ENCODE measurements at places on chromosomes 7 and 10.

DNA sequence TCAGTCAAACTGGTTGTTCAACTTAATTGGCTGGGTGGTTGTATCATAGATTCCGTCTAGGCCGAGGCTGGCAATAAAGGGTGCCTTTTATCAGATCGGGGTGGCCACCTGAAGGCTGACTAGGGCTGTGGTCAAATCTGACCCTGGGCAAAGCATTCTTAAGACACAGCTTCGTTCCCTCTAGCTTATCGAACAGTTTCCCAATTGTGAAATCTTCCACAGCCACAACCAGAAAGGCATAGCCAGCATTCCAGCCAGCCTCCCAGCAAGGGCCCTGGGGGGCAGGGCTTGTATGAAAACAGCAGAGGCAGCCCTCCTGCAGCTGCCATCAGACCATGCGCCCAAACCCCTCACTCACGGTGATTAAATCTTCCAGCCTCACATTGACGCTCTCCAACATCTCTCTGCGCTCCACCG is 42.5 kb upstream of the TMEM213 start:
- H3K27ac ChIP-seq, result no peak overlapping the region
- no peaks in the 10 kb centered on the region for H3K36me3 ChIP-seq
- no peak for DNase-seq
- no peaks in the 10 kb centered on the region for H3K4me1 ChIP-seq

DNA sequence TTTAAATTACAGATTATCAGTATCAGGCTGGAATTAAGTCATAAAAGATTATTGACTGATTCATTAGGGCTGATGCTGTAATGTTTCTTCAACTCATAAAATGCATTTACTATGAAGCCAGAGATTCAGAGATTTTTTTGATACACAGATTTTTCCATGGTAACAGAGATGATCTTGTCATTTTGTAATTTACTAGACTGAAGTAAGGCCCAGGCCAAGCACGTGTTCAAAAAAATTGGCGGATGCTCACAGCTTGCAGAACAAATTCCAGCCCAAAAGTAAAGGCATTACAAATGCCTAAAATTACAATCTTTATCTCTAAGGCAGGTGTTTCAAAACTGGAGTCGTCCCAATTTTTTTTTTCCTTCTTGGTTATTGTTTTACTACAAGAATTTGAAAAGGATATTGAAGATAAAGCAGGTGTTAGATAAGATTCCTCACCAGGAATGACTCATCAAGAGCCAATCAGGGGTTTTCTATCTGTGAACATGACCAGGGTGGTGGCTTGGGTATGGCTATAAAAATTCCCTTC is 78.4 kb upstream of the MEOX2 start:
- H3K36me3 ChIP-seq, result no peaks in the 10 kb centered on the region
- H3K4me1 ChIP-seq, result no peaks in the 10 kb centered on the region
- no peak for DNase-seq
- H3K27ac ChIP-seq, result no peak overlapping the region
- no peak overlapping the region for H3K4me3 ChIP-seq
- H3K27me3 ChIP-seq, result no peaks in the 10 kb centered on the region

GRCh38 chr7:104940023-104940710 is 73.8 kb upstream of the KMT2E start:
- DNase-seq, result no peak
- no peaks in the 10 kb centered on the region for H3K27me3 ChIP-seq
- H3K4me1 ChIP-seq, result no peaks in the 10 kb centered on the region
- no peak overlapping the region for H3K4me3 ChIP-seq

- no peak overlapping the region for H3K27ac ChIP-seq
- no peak overlapping the region for H3K4me3 ChIP-seq
- H3K27me3 ChIP-seq, result no peaks in the 10 kb centered on the region
- H3K36me3 ChIP-seq, result no peaks in the 10 kb centered on the region
- no peaks in the 10 kb centered on the region for H3K4me1 ChIP-seq
Measured at GRCh38 chr7:50369143-50370026, 64.9 kb downstream of the IKZF1 start.

- peak overlapping the region; percentile 97 for H3K4me3 ChIP-seq
- DNase-seq, result peak; percentile 74
- no peaks in the 10 kb centered on the region for H3K27me3 ChIP-seq
- H3K27ac ChIP-seq, result peak overlapping the region; percentile 98
- H3K36me3 ChIP-seq, result peaks cover 3% of the 10 kb centered on the region
Measured at GRCh38 chr10:30434273-30435072, 489 bp downstream of the MAP3K8 start.

DNA sequence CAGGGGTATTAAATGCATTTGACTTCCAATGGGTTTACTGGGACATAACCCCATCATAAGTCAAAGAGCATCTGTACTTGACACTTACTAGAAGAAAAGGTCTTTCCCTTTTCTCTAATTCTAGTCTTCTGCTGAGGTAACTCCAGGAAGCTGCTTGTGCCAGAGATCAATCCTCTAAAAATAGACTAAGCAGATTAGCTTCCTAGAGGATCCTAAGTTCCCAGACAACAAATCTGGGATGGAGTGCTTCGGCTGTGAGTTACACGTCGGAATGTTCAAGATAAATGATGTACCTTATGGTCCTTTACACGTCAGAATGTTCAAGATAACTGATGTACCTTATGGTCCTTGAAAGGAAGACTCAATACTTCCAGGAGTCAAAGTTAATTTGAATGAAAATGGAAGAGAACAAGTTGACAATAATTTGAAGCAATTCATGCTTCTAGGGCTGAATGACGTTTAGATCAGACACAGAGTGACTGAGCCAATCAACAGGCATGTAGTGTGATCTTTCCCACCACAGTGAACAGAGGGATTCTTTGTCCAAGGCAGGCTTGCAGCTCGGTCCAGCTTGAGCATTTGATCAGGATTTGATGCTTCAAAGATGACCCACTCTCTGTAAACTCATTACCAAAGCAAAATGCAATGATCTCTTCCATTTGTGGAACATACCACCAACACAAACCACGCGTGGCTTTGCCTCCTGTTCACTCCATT is 63.8 kb downstream of the SLC37A3 start:
- H3K4me3 ChIP-seq, result no peak overlapping the region
- peaks cover 13% of the 10 kb centered on the region for H3K36me3 ChIP-seq
- H3K27ac ChIP-seq, result no peak overlapping the region
- no peaks in the 10 kb centered on the region for H3K4me1 ChIP-seq
- H3K27me3 ChIP-seq, result no peaks in the 10 kb centered on the region
- DNase-seq, result no peak

DNA sequence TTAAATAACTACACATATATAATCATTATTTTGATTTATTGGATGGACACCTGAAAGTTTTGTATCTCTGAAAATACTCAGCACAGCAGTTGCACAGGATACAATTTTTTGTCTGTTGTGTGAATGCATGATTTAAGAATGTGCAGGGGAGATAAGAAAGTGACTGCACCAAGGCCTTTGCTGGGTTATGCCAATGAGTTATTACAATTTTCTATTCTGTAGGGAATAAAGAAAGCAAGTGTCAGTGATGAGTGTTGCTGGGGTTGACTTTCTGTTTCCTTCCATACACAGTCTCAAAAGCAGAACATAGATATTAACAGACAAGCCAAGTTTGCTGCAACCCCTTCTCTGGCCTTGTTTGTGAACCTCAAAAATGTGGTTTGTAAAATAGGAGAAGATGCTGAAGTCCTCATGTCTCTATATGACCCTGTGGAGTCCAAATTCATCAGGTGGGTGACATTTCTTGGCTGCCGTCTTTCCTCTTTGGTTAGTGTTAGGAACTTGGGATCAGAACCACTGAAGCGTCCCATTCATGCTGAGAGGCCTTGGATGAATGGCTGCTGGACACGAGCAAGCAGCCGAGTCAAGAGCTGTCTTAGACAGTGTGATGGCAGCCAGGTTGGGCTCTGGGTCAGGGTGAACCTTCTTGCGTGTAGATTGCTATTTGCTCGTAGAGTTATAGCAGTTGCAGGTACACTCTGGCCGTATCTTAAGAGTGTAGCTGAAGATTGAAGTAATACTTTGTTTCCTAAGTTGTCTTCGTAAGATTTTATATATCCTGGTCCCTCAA is 92.8 kb downstream of the DOCK1 start:
- H3K4me3 ChIP-seq, result no peak overlapping the region
- H3K4me1 ChIP-seq, result no peaks in the 10 kb centered on the region
- no peak overlapping the region for H3K27ac ChIP-seq
- H3K36me3 ChIP-seq, result peaks cover 27% of the 10 kb centered on the region
- no peaks in the 10 kb centered on the region for H3K27me3 ChIP-seq

DNA sequence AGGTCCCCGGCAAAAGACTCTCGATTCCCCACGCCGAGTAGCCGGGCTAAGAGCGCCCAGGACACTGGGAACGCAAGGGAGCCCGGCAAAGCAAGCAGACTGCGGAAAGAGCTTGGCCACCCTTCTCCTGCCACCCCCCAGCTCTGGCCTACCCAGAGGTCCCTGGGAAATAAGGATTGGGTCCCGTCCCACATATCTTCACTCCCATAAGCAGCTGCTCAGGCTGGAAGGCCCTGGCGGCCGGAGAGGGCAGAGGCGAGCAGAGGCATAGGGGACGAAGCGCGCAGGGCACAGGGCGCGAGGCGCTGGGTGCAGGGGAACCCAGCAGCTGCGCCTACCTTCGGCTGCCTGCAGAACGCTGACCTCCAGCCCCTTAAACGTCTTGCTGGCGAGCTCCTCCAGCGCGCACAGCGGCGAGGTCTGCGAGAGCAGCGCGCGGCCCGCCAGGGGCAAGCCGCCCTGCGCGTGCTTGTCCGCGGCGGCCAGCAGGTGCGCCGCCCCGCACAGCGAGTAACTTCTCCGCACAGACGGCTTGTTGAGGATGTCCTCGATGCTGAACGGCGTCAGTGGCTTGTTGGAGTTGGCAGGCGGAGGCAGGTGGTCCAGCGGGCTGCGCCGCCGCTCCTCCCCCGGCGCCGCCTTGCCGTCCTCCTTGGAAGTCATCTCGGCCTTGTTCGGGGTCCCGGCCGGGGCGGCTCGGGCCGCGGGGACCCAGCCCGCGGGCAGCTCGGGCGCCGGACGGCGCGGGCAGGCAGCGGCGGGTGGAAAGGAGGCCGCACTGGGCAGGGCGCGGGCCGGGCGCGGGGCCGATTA is 904 bp downstream of the LBX1 start:
- H3K27ac ChIP-seq, result no peak overlapping the region
- peak overlapping the region; percentile 22 for H3K4me3 ChIP-seq

GRCh38 chr7:43650457-43651052 is 67.6 kb downstream of the STK17A start:
- no peaks in the 10 kb centered on the region for H3K36me3 ChIP-seq
- no peaks in the 10 kb centered on the region for H3K27me3 ChIP-seq
- no peak for DNase-seq
- peaks cover 64% of the 10 kb centered on the region for H3K4me1 ChIP-seq
- peak overlapping the region; percentile 41 for H3K4me3 ChIP-seq

GRCh38 chr10:75104842-75105241 is 6.6 kb upstream of the SAMD8 start:
- no peak overlapping the region for H3K4me3 ChIP-seq
- no peak overlapping the region for H3K27ac ChIP-seq
- no peaks in the 10 kb centered on the region for H3K27me3 ChIP-seq
- DNase-seq, result no peak
- H3K4me1 ChIP-seq, result no peaks in the 10 kb centered on the region

- peaks cover 5% of the 10 kb centered on the region for H3K4me1 ChIP-seq
- H3K36me3 ChIP-seq, result peaks cover 40% of the 10 kb centered on the region
- no peak overlapping the region for H3K4me3 ChIP-seq
- no peak for DNase-seq
- no peak overlapping the region for H3K27ac ChIP-seq
Measured at GRCh38 chr7:4753598-4754432, 21.6 kb upstream of the AP5Z1 start.

Measured in thoracic aorta (tissue), 2 donors.